CD4-positive, alpha-beta T cell (primary cell): ENCODE measurements at places on chromosomes 6 and 20.

- DNase-seq = no peak
These were observed 80.5 kb downstream of the SMPDL3A start for GRCh38 chr6:122869437-122870024.

GRCh38 chr20:51306521-51307358, 235.8 kb downstream of the NFATC2 start:
- DNase-seq = peak; percentile 37

DNA sequence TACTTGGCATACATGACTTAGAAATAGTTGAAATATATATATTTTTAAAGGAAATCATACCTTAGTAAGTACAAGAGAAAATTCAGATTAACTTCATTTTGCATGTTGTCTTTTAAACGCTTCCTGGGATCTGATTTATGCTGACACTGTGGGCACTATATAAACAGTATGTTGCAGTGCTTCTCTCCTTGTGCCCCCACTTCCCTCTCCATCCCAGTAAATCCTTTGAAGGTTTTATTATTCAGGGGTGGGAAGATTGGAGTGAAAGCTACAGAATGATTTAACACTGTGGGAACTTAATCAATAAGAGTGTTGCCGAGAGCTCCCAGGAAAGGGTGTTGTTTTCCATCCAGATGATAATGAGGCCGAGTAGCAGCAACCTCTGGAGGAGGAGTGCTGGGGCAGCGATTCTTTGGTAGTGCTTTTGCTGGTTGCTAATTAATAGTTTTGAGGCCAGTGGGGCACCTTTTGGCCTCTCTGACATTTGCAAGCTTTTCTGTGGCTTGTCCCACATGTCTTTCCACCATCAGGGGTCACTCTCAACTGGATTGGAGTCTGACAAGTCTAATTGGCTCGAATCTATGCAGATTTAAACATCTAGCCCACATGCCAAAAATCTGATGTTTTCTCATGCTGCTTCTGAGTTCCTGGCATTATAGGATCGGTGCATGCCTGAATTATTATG, 183.0 kb upstream of the MMS22L start:
- DNase-seq = no peak

DNA sequence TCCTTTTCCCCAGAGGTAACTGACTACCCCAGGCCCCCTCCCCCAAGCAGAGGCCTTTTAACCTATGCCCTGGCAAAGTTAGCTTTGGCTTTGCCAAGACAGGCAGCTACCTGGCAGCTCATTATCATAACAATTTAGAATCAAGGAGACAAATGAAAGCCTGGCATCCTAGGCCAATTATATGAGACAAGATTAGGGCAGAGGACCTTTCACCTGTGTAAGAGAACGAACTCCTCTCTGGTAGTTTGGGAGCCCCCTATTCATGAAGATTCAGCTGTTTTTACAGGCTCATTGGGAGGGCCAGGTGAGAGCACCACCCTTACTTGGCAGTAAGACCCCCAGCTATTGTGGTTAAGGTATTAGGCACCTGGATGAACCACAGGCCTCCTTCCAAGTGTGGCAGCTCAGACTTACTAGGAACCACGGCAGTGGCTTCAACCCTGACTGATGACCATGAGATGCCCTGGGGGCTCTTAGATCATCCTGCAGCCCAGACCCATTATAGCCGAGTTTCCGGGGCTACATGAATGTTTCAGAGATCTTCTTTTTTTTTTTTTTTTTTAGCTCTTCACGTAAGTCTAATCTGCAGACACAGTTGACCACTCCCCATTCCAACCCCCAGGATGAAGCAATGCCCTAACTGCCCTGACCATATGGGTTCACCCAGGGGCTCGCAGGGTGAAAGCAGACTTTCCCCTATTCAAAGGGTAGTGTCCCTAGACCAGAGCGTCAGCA, 56.2 kb downstream of the RAB44 start:
- no peak for DNase-seq

DNA sequence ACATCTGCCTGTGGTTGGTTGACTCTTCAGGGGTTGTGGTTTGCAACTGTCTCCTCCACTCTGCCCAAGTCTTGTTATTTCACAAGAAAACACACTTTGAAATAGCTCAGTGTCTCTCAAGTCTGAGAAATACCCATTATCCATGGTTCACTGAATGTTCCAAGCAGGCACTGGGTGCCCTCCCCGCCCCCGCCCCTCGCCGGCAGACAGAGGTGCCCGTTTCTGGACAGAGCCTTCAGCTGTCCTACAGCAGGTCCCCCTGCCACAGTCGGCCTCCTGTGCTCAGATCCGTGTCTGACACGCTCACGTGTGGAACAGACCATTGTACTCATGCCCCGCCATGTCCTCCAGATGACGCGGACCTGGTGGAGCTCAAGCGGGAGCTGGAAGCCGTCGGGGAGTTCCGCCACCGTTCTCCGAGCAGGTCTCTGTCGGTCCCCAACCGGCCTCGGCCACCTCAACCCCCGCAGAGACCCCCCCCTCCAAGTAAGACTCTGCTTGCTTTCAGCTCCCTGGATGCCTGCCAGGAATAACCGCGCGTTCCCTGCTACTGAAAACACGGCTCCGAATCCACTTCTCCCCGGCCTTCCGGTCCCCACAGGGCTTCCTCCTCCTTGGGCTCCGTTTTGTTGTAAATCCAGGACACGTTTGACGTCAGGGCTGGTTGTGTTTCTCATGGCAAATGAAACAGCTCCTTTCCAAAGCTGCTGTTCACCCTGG, 81.4 kb downstream of the SERAC1 start:
- DNase-seq = no peak

DNA sequence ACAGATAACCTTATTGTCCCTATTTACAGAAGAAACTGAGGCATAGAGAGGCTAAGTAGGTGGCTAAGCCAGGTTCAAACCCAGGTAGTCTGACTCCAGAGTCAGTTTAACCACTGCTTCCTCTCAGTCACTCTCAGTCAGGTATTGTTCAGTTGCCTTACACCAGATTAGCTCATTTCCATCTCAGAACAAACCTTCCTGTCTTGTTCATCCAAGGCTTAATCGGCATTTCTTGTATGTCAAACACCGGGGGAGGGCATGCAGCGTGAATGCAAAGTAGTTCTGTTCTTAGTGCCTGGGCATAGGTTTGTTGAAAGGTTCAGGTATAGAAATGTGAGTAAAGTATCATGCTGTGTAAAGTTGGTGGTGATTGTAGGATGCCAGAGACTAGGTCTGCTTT, 51.7 kb downstream of the CTNNBL1 start:
- DNase-seq = peak; percentile 6

- no peak for DNase-seq
These were observed 42.9 kb downstream of the LINC00237 start for GRCh38 chr20:21063276-21063675.

- peak; percentile 6 for DNase-seq
These were observed at the start of gene HLA-DRB5 for GRCh38 chr6:32529697-32530430. Gene HLA-DRB5 (minus strand): TSS chr6:32530287. CDS start chr6:32530224, 63 bp downstream.

- no peak for DNase-seq
These were observed 134.0 kb downstream of the TAF4 start for GRCh38 chr20:61931476-61932198.

DNA sequence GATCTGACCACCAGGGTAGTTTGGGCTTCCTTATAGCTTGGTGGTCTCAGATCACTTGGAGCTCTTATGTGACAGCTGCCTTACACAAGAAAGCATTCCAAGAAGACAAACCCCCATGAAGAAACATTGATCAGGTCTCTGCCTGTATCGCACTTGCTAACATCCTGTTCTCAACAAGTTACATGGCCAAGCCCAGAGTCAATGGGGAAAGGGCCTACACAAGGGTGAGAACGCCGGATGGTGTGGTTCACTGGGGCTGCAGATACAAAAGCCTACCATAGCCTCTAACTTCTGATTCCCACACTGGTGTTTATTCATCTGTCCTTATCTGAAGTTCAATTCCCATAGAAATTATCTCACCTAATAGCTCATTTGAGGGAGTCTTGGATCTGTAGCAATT, 235.5 kb downstream of the SYNDIG1 start:
- DNase-seq = no peak

- no peak for DNase-seq
These were observed 7.9 kb downstream of the PEX6 start for GRCh38 chr6:42970871-42971612.

DNA sequence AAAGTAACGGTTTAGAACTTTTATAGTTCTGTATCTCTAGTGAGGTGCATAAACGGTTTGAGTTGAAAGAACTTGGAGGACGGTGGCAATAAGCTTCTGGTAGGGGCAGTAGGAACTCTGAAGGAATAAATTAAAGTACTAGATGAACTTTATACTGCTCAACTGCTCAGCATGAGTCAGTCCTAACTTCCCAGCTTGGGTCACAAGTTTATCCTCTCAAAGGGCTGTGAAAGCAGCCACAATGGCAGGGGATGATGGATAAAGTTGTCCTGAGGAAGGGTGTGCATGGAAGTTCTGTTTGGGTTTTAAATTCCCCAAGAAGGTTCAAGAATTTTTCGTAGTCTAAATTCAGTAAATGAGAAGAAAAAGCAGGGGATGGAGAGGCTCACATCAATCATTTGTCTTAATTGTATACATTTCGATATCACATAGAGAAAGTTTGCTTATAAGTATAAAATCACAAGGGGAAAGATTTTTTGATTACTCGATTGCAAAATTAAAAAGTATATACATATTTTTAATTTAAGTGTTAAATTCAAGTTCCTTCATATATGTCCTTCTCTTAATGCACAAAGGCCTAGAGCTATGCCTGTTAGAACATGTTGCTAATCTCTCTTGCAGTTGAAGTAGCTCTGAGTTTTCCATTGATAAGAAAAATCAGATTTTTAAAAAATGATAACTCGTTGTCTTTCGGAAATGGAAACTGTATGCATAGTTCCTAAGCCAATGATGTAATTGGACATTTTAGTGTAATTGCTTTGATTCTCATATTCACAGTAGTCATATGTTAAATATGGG, 55.3 kb upstream of the JAG1 start:
- DNase-seq = no peak
